ENCODE measurements at places on chromosomes 5 and 9.

DNA sequence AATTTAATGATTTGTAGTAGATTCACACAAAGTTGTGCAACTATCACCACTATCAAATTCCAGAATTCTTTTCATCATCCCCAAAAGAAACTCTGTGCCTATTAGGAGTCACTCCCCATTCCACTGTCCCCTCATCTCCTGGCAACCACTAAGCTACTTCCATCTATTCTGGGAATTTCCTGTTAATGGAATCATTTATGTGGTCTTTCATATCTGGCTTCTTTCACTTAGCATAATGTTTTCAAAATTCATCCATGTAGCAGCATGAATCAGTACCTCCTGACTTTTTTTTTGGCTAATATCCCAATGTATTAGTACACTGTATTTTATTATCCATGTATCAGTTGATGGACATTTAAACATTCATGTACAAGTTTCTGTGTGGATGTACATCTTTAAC, 157.6 kb downstream of the TTC39B start:
- no peak for DNase-seq

DNA sequence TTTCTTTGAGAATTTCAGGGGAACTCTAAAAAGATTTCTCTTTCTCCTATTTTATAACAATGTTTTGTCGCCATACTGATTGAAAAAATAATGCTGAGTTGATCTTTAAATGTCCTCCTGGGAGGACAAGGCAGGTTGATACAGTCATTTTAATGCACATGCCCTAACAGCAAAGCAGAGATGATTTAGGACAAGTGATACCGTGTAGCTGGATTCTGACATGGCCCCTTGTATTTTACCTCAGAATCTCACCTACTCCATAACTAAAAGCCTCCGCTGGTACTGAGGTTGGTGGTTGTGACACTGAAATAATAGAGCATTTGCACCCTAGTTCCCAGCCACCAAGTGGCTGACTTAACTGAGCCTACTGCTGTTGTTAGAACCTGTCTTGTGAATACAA, 811 bp upstream of the LRRTM2 start:
- DNase-seq, result no peak

DNA sequence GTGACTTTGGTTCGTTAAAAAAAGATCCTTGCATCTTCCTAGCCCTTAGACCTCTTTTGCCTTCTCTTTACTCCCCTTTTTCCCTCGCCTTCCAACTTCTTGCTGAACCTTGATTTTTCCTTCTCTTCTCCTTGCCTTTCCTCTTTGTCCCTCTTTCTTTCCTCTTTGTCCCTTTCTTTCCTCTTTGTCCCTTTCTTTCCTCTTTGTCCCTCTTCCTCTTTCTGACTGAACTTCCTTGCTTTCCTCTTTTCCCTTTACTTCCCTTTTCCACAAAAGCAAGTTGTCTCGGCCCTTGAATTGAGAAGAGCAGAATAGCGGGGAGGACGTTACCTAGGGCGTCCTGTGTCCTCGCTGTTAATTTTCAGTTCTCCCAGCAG, 1.4 kb upstream of the MLLT3 start:
- no peak for DNase-seq

GRCh38 chr5:73827106-73827450, 201.1 kb downstream of the ARHGEF28 start:
- no peak for DNase-seq

GRCh38 chr9:14532456-14533115, 160.6 kb downstream of the ZDHHC21 start:
- DNase-seq, result no peak

DNA sequence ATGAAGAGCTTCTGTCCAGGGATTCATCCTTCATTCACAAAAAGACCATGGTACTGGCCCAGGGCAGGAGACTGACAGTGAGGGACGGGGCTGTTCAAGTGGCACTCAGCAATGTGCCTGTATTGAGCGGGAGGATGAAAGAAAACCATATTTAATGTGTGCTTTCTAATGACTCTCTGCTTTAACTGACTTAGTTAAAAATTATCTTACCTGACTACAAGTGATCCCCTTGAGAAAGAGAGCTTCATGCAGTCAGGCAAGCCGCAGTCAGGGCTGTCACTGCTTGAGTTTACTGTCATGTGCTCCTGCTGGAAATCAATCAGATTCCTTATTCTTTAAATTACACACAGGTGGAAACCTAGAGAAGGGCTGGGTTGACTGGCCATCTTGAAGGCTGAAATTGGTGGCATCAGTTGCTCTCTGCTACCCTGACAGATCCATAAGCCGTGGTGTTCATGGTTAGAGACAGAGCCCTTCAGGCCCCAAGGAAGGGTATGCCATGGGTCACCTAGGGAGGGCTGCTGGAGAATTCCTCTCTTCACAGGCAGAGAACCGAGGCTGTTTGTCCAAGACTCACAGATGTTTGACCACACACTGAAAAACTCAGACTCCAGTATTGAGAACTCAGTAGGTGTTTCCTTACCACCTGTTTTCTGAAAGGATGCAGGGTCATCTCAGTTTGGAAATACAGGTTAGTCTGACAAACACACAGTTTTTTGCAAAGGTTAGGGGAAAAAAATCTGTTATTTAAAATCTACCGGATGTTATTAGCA, 70.9 kb downstream of the TRIO start:
- no peak for DNase-seq

GRCh38 chr9:96644137-96644536, 11.0 kb downstream of the PRXL2C start:
- no peak for DNase-seq

DNA sequence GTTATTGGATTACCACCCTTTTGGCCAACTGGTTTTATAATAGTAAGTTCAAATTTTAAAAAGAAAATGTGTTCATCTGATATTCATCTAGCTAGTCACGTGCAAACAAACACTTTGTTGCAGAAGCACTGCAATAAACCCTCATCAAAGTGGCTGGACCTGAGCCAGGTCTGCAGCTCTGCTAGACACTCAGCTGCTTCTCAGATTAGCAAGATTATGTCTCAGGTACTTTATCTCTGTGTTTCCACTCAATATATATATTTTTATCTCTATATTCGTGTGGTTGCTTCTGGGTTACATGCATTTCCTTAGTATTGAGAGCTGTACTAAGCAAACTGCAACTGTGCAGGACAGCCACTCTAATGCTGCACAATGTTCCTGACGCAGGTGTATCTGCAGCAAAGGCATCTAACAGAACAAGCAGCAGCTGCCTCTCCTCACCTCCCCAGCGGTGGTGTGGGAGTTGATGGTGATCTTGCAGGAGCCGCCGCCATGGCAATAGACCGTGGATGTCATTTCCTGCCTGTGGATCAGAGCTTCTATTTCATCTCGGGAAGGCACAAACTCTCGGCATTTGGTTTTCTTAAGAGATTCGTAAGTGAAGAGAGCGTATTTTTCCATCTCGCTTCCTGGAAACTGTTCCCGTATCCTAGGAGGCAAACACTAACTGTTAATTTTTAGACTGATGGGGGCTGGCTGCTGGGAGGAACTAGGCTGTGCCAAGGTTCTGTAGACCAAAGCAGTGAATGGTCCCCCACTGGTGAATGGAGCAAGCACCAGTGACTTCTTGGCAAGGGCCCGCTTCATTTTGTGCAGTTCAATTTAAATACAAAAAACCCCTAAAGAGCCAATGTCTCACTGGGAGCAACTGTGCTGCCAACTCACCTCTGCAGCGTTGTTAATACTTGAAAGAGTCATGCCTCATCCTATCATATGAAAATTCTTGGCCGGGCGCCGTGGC, 56.7 kb upstream of the RETREG1 start:
- no peak for DNase-seq

DNA sequence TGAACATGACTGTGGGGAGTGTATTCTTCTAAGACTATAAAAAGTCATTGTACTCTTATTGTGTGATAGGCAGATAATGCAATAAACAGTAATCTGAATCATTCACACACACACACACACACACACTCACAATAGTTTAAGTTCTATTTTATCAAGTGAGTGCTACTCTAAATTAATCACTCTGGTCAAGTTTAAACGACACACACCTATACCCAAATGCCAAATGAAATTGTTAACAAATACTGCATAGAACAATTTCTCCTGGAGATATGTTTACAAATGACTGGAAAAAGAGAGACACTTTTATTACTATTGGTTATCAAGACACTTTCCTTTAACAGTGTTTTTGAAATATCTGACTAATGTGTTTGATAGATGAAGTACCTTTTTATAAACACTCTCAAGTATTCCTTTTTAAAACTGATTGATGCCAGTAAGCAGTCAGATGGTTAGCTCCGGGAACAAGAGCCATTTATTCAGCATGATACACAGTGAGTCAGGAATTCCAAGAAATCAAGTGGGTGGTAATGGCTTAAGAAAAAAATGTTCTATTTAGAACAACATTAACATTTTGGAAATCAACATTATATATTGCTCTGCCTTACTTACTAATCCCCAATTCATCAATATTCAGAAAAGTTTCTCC, 521.6 kb upstream of the ST8SIA4 start:
- no peak for DNase-seq

GRCh38 chr5:79407591-79407990, 106.3 kb downstream of the HOMER1 start:
- DNase-seq, result no peak

- no peak for DNase-seq
These were observed 215.3 kb downstream of the PRELID2 start for GRCh38 chr5:145619806-145620310.

DNA sequence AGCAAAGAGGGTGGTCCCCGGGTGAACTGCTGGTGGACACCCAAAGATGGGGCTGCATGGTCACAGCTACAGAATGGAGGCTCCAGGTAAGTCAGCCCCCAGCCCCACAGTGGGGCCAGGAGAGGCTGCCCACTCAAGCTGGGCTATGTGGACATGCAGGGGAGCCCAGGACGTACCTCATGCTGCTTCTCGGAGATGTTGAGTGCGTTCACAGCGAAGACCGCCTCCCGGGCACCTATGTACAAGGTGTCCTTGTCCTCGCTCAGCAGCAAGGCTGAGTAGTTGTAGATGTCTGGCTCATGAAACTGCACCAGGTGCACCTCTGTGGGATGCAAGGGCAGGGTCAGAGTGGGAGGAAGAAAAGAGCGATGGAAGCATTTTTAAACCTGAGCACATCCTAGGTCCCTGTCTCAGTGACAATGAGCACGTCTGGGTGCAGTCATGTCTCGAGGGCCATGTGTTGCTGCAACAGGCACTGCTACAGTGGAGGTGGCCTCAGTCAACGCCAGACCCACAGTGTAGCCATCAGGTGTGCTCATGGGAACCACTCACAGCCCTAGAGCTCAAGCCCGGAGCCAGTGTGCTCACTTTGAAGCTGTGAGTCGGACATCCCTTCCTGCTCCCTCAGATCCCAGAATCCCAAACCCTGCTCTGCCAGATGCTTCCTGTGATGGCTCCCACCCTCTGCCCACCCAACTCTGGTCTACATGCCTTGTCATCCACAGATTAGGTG, 84.6 kb downstream of the SECISBP2 start:
- DNase-seq, result no peak

DNA sequence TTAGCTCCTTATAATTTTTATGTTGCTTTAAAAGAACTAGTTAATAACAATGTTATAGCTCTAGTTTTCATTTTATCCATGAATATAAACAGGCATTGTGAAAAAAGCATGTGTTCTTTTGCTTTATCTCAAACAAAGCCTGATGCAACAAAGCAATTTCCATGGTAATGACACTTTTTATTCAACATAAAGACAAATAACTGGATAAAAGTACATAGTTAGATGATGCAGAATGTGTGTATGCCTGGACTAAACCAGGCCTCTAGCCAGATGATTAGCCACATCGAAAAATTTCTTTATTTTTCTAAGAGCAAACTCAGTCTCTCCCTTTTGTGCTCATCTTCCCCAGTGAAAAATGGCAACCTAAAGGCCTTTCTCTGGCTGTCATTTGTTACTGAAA, 125.6 kb upstream of the TARS1 start:
- DNase-seq, result no peak

- DNase-seq, result no peak
These were observed 66.1 kb downstream of the PAPPA start for GRCh38 chr9:116219686-116220085.

DNA sequence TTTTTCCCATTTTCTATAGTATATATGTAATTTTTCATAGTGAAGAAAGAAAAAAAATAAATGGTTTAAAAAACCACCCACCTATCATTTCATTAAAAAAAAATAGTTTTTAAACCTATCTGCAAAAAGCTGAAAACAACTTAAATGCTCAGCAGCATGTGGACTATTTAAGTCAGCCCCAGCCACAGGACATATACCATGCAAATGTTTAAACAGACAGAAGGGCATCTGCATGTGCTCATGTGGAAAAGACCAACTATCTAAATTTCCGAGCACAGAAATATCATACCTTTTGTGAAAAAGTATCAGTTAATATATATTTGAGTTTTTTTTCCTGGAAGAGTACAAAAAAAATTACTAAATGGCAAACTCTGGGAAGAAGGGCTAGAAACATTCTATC, 143.4 kb downstream of the EPB41L4A start:
- DNase-seq, result no peak

DNA sequence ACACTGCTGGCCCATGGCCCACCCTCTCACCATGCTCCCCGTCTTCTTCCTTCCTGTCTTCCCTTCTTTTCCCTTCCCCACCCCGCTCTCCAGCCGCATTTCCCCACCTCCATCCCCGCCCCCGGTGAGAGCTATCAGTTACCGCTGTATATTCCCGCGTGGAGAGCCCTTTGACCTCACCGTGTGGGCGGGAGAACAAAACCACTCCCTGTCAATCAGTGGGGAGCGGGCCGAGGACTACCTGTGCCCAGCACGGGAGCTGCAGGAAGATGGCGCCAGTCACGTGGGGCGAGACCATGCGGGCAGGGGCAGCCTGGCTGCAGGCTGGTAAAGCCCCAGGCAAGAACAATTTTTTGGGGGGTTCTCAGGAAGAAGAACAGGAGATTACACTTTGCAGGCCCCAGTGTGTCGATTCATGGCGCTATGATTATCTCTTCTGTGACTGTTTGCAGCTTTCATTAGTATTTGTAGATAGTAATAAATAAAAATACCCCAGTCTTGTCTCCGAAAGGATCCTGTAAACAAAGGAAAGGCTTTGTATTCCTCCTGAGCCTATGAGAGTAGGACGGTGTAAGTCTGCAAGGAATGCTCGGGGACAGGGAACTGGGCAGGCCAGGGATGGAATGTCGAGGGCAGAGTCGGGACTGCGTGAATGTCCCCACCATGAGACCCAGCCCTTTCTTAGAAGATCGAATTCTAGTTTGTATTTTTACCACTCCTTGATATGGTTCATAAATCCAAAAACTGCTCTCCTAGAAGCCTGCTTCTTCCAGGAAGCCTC, 14.8 kb upstream of the DMRT1 start:
- no peak for DNase-seq

- no peak for DNase-seq
These were observed 455.7 kb upstream of the NUDT12 start for GRCh38 chr5:104018299-104018698.
